Central memory CD4-positive, alpha-beta T cell (primary cell): ENCODE measurements at places on chromosomes 3 and 15.

DNA sequence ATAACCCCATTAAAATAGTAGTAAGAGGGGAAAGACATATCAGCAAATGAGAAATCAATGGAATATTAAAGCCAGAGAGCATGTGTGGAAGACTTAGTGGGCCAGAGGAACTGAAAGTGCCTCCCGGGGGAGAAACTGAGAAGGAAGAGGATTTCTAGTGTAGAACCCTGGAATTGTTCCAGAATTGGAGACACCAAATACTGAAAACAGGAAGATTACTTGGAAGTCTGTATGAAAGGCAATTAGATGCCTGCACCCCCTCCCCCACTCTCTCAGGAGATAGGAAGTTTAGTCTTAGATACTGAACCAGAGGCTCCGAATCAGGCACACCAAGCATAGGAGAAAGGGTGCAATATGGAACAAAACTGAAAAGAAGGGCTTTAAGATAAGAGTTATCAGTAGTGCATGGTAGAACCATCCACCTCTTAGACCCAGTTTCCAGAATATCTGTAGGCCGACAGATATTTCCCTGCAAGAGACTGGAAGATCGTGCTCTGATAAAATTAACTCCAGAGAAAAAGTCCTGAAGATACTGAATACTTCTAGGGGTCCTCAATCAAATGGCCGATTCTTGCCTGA is 32.4 kb downstream of the KLHL18 start:
- no peak for DNase-seq

DNA sequence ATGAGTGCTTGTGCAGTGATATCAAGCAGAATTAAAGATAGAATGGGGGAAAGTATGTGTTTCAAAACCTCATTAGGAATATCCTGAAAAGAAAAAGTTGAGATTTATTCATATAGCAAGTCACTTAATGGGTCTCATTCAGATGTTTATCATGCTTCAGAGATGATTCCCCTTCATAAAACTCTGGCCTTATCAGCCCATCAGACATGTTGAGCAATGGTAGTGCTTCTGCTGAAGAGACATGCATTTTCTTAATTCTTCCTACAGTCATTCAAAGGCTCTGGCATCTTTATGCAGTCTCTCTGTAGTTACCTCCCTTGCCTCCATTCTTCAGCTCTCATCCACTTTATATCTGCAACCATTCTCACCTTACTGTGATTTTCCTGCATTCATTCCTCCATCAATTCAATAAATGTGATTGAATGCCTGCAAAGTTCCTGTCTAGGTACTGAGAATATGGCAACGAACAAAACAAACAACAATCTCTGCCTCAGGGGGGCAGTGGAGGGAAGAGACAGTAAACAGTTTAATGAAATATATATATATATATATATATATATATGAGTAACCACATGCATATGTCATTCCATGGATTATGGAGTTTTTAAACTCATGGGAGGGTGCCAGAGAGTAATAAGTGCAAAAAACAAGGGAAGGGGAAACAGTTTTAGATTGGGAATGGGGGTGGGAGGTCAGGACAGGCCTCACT is 138.5 kb downstream of the NECTIN3 start:
- DNase-seq, result no peak

DNA sequence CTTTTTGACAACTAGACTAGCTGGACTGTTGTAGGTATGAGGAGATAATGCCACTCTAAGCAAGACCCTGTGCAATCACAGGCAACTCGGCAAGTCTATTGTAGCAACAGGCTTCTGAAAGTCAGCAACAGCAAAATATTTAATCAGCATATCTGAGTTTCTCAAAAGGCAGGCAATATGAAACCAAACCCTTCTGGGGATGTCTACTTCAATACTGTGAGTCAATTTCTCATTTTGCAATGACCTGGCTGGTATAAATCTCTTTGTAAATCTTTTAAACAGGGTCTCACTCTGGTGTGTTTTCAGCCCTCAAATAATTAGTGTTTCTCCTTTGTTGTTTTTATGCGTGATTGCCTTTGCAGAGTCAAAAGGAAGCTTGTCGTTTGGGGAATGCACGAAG is 1044.5 kb downstream of the NTRK3 start:
- no peak for DNase-seq

DNA sequence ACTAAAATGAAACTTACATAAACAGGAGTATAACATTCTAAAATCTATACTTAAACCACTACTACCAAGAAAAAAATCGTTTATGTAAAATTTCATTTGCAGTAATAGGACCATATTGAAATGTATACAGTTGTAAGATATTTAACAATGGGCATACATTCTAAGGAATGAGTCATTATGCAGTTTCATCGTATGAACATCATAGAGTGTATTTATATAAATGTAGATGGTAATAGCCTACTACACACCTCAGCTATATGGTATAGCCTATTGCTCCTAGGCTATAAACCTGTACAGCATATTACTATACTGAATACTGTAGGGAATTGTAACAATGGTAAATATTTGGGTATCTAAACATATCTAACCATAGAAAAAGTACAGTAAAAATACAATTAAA is 79.5 kb downstream of the DPH6 start:
- DNase-seq, result no peak

- no peak for DNase-seq
These were observed 59.7 kb downstream of the SEMA3G start for GRCh38 chr3:52385157-52385556.
